ENCODE measurements at places on chromosomes 1 and 21.
A peak's percentile ranks its signal among the peaks of the same experiment; 100 is the strongest.

- DNase-seq = no peak
Measured at GRCh38 chr21:20373031-20373430, 625.2 kb upstream of the NCAM2 start.

DNA sequence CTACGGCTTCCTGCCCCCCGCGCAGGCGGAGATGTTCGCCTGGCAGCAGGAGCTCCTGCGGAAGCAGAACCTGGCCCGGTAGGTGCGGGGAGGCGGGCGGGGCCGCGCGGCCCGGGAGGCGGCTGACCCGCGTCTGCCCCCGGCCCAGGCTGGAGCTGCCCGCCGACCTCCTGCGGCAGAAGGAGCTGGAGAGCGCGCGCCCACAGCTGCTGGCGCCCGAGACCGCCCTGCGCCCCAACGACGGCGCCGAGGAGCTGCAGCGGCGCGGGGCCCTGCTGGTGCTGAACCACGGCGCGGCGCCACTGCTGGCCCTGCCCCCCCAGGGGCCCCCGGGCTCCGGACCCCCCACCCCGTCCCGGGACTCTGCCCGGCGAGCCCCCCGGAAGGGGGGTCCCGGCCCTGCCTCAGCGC is 16.6 kb downstream of the NOC2L start:
- no peak for DNase-seq

GRCh38 chr1:14815175-14815877 is 216.8 kb downstream of the KAZN start:
- no peak for DNase-seq

- DNase-seq = no peak
Measured at GRCh38 chr1:25487628-25488027, 55.8 kb upstream of the LDLRAP1 start.

- no peak for DNase-seq
Measured at GRCh38 chr21:39562791-39563770, 49.7 kb upstream of the B3GALT5 start.

DNA sequence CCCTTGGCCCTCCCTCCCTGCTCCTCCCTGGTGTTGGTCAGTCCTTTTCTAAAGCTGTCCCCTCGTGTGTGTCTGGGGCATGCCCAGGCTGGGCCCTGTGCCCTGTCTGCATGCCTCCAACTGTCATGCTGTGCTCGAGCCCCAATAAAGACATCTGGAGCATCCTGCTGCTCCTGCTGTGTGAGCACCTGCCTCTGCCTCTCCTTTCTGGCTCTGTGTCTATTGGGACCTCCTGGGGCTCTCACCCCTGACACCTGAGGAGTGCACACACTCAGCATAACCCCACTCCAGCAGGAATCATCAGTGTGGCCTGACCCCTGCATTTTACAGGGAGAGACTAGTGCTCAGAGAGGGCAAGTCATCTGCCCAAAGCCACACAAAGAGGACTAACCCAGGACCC is 23.7 kb downstream of the KCNC4 start:
- DNase-seq = no peak

- no peak for DNase-seq
Measured at GRCh38 chr1:45348020-45348419, 7.8 kb upstream of the MUTYH start.

DNA sequence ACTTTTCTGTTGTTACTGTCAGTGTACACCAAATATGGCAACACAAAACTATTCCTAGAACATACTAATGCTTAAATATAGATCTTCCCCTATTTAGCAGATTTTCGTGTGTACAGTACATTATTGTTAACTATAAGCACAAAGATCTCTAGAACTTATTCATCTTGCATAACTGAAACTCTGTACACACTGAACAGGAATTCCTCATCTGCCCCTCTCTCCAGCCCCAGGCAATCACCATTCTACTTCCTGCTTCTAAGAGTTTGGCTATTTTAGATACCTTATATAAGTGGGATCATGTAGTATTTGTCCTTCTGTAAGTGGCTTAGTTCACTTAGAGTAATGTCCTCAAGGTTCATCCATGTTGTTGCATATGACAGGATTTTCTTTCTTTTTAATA is 4.5 kb upstream of the RGL1 start:
- DNase-seq = no peak

DNA sequence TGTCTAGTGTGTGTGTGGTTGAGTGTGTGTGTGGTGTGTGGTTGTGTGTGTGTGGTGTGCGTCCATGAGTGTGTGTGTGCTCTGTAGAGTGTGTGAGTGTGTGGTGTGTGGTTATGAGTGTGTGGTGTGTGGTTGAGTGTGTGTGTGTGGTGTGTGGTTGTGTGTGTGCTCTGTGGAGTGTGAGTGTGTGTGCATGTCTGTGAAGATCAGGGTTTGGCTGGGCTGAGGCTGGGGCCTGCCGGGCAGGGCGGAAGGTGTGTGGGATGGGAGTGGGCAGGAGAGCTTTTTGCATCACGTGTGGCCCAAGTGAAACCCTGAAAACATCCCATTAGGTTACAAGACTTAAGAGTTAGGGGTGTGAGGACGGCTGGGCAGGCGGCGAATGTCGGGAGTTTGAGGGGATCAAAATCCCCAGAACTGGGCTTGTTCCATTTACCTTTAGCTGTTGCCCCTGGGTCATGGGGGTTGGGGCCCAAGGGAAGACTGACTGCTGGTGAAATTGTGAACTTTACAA is 2.9 kb upstream of the FCMR start:
- DNase-seq = peak; percentile 43

DNA sequence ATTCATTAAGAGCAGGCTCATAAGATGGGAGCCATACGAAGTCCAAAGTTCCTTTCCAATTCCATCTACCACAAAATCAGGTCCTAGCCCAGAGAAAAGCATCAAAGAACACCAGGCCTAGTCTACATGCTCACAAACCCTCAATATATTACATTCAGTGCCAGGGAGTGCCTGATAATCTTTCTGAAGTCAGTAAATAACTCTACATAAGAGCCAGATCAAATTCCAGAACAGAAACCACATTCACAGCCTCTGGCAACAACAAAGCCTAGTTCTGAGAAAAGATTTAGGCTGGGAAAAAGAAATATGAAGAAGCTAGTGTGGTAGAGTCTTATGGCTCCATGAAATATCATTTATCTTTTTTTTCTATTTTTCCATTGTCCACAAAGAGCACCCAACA is 40.5 kb upstream of the RBBP5 start:
- no peak for DNase-seq

DNA sequence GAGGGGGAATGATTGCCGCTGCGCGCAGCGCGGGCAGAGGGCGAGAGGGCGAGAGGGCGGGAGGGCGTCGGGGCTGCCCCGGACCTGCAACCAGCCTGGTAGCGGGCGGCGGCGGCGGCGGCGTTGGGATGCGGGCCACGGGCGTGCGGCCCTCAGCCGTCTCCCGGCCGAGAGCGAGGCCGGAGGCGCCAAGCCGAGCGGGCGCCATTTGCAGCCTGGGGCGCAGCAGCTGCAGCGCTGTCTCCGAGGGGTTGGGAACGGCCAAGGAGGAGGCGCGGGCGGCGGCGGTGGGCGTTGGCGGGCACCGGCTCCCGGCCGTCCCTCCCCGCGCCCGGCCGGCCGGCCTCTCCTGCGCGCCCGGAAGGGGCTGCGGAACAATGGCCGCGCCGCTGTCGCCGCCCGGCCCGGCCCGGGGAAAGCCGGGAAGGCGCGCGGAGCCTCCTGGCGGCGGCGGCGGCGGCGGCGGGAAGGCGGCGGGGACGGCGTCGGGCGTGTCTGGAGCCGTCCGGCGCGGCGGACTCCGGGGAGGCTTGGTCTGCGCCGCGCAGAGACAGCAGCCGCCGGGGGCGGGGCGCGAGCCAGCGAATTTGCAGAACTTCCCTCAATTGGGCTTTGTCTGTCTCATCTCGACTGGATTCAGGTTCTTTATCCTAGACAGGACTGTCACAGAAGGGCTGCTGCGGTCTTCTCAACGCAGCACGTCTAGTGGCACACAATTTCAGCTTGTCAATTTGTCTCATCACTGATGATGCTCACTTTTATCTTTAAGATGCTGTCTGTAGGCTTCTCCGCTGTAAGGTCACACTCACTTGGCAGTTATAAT is 35.7 kb downstream of the ZBTB8B start:
- DNase-seq = peak; percentile 20

- no peak for DNase-seq
Measured at GRCh38 chr1:183620311-183620710, 15.3 kb downstream of the ARPC5 start.

DNA sequence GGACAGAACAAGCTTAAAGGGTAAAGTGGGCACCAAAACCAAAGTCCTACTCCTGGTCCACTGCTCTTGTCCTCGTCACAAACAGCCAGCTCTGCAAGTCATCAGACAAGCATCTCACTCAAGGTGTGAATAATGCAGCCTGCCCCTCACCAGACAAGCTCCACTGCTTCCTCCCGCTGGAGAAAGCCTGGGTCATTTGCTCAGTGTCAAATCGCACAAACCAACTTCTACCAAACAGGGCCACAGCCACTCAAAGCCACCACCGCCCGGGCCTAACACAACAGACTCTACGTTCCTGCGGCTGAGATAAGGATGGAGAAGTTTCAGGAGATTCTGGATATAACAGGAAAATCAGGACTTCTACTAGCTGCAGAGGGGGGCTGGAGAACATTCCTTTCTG is 3.3 kb downstream of the SSBP3 start:
- DNase-seq = no peak

GRCh38 chr1:36913484-36914060 is 120.7 kb downstream of the GRIK3 start:
- no peak for DNase-seq

- no peak for DNase-seq
Measured at GRCh38 chr1:114338191-114338890, 172.7 kb downstream of the TRIM33 start.

DNA sequence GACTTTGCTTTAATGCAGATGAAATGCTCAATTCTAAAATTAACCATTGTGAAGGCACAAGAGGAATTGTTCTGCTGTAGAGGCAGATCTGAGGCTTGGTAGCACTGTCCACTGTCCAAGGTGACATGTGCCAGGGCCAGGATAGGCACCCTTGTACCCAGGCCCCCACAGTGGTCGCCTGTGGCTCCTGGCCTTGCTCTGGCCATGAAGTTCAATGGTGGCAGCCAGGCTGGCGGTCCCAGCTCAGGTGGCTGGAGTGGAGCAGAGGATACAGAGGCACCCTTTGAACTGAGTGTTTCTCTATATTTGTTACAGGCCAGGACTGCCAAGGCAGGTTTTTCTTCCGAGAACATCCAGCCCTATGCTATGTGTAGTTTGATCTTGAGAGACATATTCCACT is 102.6 kb downstream of the PTGS2 start:
- no peak for DNase-seq

- DNase-seq = no peak
Measured at GRCh38 chr1:179966551-179966950, 11.9 kb downstream of the CEP350 start.

DNA sequence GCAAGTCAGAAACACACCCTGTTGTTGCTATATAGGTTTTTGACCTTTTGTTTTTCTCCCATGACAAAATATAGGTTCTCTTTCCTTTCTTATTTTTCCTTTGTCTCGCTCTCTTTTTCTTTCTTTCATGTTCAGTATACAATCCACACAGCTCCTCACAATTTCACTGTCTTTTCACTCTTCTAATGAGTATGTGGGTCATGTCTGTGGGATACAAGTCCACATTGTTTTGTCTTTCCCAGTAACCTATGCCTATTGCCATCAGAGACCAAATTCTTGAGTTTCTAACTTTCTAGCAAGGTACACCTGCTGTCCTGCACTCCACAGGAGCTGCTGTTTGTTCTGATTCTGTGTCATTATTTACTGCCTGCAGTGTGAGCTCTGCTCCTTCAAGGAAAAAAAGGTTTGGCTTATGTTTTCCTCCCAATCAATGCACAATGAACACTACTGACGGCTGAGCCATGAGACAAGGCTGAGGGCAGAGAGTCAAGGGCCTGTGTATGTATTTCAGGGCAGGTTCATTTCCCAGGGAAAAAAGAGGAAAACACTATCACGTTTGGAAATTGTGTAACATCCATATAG is 453.8 kb downstream of the NEGR1 start:
- no peak for DNase-seq
